ENCODE measurements at places on chromosomes 4 and X.

GRCh38 chr4:28481565-28481964 is 1620.9 kb downstream of the STIM2 start:
- no peak for DNase-seq

DNA sequence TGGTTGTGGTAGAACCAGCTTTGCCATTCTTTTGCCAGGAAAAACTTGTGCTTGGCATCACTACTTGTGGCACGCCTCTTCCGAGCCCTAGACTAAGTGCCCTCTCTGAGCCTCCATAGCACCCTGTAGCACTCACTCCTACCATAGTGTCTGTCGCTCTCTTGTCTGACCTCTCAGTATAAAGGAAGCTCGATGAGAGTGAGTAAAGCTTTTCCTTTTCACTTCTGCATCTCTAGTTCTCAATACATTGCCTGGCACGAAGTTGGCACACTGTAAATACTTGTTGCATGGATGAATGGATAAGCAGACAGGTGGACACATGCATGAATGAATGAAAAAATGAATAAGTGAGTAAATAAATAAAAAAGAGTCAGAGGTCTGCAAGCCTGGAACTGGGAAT is 48.3 kb downstream of the TLR10 start:
- no peak for DNase-seq

GRCh38 chr4:35993606-35994005 is 250.7 kb downstream of the ARAP2 start:
- DNase-seq: no peak

DNA sequence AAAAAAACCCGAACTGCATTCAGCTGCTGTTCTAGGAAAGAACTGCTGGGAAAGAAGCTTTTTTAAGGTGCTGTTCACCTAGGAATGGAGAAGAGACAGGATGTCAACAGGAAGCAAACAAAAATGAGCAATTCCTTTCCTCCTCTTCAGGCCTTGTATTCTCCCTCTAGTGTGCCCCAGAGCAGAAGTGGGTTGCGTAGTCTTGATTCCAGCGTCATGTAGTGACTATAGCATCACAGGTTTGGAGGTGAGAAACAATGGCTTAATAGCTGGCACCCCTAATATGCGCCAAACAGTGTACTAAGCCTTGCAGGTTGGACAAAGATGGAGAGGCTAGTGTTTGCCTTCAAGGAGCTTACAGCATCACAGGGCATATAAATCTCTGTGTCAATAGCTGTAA is 146.3 kb upstream of the LCORL start:
- no peak for DNase-seq

DNA sequence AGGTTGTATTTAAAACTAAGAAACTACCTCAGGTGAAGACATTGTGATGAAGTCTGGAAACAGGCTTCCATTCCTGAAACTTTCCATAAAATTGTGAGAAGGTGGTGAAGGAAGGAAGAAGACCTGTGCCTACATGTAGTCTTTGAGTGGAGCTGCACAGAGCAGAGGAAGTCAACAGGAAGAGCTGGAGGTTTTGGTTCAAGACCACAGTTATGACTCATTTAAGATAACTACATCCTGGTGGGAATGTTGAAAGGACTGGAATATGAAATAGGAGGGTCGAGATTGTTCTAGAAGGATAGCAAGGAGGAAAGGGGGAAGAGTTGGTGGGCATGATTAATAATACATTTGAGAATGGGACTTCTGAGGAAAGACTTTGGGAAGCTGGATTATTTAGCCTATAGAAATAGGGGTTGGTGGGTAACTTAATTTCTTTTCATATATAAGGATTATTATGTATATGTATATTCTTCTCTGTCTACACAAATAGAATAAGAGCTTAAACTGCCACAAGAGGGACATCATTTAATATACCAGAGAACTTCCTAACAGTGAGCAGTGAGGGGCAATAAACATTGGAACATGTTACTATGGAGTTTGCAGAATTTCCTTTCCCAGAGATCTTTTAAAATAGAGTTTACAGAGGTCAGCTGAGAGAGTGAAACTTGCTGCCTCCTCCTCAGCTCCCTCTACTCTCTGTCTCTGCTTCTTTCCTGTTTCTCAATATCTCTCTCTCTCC is 23.5 kb downstream of the AWAT2 start:
- DNase-seq: no peak

DNA sequence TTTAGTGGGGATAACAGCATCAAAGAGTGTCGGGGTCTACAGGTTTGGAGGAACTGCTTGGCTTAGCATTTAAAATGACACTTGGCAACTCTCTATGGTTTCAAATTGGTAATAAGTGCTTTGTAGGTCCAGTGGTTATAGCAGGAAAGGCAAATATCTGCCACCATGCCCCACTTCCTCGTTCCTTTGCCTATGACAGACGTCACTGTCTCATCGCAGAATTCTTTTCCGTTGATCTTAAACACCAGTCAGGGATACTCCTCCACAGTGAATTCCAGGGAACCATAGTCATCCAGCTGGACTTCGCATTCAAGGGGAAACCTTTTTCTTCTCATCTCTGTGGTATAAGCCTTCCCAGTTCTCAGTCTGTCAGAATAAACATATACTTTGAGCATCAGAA is 319.1 kb downstream of the GPAT3 start:
- DNase-seq: no peak

- no peak for DNase-seq
Measured at GRCh38 chrX:104877504-104877903, 311.5 kb downstream of the IL1RAPL2 start.

- DNase-seq: no peak
Measured at GRCh38 chr4:138110815-138111214, 131.3 kb downstream of the SLC7A11 start.

DNA sequence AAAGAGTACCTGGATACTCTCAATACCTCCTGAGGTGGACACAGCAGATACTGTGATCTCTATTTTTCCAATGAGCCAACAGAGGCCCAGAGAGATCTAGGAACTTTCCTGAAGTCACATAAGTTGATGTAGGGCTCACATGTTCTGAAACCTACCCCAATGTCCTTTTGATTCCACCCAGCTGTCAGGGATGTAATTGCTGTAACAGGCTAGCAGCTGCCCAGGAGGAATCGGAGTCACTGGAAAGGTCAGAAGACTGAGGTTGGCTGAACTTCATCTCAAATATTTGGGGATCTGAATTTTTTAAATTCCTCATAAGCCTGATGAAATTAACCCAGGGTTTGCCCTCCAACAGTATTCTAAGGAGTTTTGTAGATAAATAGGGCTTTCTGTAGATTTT is 52.5 kb upstream of the PROM1 start:
- DNase-seq: no peak

Measured in NCI-H2081 (cell line).